Activated CD8-positive, alpha-beta memory T cell treated with anti-CD3 and anti-CD28 coated beads, Interleukin-2, amount 50 U/mL, for 4 hours (primary cell): ENCODE measurements at places on chromosomes 7 and 10.

DNA sequence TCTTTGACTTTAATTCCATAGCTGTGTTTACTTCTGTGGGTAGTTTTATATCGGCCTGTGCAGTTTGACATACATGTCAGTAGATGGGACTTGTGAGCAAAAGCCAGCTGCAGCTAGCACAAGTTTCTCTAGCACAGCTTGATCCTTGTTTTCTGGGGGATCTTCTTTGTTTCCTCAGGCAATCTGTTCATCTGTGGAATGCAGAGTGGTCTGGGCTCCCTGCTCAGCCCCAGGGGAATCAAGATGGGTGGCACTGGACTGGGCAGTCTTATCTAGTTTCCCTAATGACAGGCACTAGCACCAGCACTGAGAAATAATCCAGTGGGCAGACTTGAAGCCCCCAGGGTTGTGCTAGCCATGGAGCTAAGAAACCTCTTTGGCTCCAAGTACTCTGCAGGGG, 40.8 kb downstream of the CYP2C19 start:
- DNase-seq = no peak

DNA sequence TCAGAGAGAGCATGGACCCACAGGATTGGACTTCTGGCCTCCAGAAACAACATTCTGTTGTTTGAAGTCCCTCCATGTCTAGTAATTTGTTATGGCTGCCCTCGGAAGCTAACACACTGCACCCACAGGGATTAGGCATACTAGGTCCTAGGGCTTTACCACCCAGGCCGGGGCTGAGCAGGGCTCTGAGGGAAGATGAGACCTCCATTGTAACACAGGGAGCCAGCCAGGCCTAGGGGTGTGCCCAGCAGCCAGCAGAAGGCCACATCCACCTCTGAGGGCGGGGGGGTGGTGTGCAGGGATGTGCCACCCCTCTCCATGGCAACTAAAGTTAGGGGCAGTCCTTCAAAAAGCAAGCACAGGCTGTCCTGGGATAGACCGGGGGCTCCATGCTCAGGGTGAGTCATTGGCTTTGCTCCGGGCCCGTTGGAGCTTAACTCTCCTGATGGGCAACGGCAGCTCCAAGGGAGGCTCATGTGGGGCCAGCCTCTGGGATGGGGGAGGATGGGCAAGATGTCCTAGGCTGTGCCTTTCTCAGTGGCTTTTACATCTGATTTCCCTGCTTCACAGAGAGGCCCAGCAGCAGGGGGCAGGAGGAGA, 96.6 kb upstream of the GPR26 start:
- DNase-seq = no peak

GRCh38 chr10:35822316-35822715, 180.2 kb upstream of the FZD8 start:
- no peak for DNase-seq

DNA sequence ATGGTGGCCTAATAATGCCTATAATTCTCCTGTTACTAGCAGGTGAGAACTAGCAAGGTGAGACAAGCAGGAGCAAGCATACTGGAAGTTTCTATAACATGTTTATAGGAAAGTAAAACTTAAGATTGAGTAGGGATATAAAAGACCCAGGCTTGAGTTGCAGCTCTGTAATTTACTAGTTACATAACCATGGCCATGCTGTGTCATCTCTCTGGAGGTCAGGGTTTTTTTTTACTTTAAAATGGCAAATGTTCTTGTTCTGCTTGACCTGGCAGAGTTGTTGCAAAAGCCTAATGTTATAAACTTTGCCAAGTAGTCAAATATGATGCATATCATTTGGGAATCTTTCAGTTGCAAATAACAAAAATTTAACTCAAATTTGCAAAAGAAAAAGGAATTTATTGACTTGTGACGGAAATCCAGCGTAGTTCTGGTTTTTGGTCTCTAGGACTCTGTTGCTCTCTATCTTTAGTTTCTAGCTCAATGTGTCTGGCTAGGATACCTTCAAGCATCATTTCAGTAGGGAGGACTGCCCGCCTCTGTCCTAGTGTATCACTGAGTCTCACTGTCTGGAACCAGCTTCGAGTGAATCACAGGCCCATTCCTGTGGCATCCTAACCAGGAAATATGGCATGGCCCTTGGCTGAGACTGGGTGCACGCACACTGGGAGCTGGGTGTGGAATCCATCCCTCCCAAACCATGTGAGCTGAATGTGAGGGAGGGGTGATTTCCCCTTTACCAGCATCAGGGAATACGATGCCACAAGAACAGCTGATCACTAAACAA, 67.9 kb downstream of the ADAM22 start:
- DNase-seq = no peak

DNA sequence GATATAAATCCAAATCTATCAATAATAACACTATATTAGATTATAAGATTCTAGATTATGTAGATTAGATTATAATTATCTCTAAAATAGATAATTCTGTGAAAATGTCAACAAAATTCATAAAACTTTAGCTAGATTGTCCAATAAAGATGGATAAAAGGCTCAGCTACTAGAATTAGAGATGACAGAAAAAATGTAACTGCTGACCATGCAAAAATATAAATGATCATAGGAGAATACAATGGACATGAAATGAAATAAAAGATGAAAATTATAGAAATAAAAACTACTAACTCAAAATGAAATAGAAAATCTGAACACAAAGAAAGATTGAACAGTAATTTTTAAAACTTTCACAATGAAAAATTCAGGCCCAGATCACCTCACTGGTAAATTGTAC, 1332.1 kb upstream of the CELF2 start:
- DNase-seq = no peak

DNA sequence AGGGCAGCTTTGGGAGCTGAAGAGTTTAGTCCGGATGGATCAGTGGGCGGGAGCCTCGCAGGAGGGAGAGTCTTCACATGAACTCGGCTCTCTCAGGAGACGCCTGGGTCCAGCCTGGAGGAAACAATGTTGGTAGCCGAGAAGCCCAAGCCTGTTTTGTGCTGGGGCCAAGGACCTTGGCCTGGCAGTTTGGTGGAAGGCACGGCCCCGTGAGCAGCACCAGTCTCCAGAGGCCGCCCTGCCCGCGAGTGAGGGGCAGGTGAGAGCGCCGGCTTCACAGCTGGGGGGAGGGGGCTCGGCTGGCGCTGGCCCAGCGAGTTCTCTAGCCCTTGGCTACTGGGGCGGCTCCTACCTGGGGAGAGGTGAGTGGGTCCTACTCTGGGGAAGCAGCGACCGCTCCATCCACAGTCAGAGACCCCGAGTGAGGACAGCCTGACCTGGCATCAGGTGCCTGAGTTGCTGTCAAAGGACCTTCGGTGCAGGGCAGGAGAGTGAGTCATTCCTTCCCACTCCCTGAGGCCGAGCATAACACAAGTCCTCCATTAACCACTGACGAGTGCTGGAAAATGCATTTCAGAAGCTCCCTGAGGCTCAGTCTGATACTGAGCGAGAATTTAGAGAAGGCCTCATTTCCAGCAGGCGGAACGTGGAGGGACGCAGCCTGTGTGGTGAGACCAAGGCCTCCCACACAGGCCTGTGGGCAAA, 89.3 kb upstream of the DIP2C start:
- DNase-seq = no peak

DNA sequence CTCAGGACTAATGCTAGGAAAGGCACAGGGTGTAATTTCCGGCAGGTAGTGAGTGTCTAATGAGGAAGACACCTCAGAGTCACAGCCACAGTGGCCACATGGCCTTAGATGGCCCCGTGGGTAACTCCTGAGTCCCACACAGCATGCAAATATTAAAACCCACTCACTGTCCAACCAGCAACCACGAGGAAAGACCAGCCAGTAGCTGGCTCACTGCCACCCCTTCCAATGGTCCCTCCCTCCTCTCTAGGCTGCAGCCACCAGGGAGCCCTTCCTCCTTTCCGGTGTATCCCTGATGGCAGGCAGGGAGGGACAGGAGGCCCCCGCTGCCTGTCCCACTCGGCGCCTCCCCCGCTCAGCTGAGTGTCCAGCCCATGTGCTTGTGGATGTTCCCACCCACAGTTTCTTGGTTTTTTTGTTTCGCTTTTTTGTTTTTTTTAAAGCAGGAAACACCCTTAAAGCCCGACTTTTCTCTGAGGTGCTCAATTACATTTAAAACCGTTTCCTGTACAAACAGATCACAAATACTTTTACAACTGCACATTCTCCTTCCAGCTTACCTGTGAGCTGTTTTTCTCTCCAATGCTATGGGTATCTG, 9.2 kb downstream of the BNIP3 start:
- DNase-seq = no peak

- DNase-seq = no peak
Observed at GRCh38 chr10:105797234-105797890, 1156.3 kb downstream of the SORCS3 start.

DNA sequence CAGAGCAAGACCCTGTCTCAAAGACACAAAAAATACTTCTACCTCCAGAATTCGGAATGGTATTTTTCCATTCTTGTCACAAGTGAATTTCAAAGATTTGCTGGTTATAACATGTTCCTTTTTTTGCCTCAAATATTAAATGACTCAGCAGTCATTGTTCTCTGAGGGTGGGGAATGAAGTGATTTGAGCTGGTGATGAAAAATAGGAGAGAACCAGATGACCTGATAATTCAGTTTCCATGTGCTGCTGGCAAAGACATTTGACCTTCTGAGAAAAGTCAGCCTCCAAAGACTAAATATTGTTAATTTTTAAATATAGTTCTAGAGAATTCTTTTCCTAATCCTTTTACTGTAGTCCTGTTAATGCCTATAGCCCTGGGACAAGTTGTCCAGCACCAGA, 78.9 kb downstream of the CACNB2 start:
- DNase-seq = no peak

DNA sequence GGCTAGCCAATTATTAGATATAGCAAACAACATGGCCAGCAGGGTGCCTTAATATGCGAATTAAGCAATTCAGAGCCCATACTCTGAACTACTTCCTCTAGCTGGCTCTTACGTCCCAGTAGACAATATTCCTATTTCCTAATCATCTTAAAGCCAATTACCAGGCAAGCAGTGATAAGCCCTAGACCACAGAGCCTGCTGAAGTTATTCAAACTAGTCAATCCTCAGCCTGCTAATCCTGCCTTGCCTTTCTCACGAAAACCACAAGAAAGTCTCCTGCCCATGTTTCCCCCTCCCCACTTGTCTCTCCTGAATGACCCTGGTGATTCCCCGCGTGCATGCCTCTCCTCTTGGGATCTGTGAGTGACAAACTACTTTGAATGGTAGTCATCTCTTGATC, 86.8 kb upstream of the CACNA2D1 start:
- no peak for DNase-seq

GRCh38 chr10:51273574-51273973, 199.3 kb downstream of the PRKG1 start:
- no peak for DNase-seq

DNA sequence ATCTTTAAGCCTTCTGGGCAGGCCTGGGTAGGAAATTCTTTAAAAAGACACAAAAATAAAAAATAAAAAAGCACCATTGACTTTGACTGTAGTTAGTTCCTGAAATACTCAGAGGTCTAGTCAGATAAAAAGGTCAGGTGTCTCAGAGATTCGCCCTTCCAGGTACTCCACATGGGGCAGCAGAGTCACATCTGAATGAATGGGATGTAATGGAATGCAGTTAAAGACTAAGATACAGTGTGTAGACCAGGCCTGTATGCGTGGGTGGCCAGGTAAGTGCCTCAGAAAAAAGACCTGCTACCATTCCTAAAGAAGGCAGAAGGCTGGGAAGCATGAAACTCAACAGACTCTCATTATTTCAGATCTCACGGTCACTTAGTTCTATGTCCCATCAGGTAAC, 68.6 kb upstream of the SEM1 start:
- DNase-seq = no peak

GRCh38 chr7:148031811-148032210, 558.8 kb upstream of the C7orf33 start:
- no peak for DNase-seq

- DNase-seq = no peak
Observed at GRCh38 chr10:1567152-1567551, 170.2 kb downstream of the ADARB2 start.

- DNase-seq = no peak
Observed at GRCh38 chr10:28036587-28036986, 37.7 kb upstream of the ODAD2 start.
